ENCODE measurements at places on chromosomes 1 and 21.

GRCh38 chr1:11913291-11913690 is 12.9 kb downstream of the KIAA2013 start:
- DNase-seq: no peak

DNA sequence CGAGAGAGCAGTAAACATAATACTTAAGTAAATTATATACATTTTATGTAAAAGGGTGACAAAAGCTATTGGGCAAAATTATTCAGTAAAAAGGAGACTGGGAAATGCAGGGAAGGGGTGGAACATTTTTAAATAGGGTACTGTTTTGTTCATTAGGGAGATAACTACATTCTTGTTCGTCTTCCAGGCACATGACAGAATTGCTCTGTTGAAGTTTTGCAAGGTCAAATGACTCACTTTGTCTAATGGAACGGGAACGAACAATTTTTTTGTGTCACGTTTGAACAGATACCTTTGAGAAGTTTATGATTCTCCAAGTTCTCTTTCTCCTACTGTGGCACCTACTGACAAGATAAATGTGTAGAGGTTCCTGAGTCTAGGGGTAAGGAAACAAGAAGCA is 382.3 kb upstream of the ZRANB2 start:
- no peak for DNase-seq

DNA sequence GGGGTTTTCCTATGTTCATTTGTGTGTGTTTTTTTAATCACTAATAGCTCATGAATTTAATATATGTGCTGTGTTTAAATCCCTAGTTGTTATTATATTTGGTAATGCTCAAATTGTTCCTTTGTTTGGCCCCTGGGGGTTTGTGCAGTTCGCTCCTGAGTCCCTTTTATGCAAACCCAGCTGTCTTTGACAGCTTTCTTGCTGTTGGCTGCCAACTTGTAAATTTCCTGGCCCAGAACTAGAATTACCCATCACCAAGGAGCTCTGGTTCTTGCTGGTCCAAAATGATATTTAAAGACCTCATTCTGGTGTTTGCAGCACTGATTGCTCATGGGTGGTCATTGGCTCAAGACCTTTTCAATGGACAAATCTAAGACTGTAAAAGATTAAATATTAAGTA is 39.6 kb upstream of the PGBD5 start:
- no peak for DNase-seq

DNA sequence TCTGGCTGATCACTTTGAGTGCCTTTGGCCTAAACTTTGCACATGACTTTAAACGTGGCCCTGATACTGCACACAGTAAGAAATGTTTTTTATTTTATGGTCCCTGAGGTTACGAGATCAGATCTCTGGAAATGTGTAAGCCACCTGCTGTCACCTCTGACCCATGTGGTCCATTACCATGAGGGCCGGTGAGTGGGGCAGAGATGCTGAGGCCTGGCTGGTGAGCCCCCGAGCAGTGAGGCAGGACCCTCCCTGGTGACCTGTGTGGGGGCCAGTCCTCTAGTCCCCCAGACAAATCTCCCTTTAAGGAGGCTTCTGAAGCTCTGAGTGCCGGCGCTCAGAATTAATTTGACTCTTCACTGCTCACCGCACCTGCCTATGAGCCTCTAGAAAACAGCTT is 12.4 kb downstream of the TFF3 start:
- no peak for DNase-seq

GRCh38 chr1:109488201-109488600 is 4.5 kb downstream of the ATXN7L2 start:
- no peak for DNase-seq

- no peak for DNase-seq
These were observed 57.1 kb upstream of the DMRTB1 start for GRCh38 chr1:53401813-53402745.

DNA sequence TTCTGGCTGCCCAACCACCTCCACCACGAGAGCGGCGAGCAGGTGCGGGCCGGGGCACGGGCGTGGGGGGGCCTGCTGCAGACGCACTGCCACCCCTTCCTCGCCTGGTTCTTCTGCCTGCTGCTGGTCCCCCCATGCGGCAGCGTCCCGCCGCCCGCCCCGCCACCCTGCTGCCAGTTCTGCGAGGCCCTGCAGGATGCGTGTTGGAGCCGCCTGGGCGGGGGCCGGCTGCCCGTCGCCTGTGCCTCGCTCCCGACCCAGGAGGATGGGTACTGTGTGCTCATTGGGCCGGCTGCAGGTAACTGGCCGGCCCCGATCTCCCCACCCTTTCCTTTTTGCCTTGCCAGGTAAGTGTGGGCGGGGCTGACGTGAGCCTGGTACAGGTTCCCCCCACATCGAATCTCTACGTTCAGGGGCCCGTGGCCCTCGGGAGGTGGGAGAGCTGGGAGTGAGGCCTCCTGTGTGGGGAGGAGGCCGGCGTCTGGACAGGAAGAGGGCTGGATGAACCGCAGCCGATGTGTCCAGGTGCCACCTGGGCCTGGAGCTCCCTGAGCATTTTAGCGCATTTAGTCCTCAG is 51.7 kb downstream of the COL18A1 start:
- DNase-seq: no peak

Measured in T-helper 22 cell (primary cell).